ENCODE measurements at places on chromosomes 13 and 19.

- no peak for DNase-seq
Observed at GRCh38 chr19:39074205-39074692, 9.9 kb upstream of the ACP7 start.

DNA sequence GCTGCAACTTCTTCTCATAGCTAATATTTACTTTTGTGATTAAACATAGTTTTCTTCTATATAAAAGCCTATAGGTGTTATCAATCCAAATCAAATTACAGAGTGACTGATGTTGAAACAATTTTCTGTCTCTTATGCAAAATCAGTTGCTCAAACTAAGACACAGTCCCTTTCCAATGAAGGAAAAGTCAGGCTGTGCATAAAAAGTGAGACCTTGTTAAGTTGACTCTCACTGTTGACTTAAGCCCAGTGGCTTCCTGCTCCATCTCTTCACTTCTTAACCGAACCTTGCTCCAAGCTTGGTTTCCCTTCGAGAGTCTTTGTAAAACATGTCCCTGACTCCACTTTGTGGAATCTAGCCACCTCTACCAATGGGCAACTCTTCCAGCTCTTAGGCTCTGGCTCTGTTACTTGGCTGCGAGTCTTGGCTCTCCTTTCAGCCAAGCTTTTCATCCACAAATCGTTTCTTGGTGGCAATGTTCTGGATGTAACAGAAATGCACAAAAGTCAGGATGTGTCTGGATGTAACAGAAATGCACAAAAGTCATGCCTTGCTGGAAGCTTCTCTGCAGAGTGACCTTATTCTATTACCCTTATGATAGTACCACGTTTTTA, 118.9 kb downstream of the LIG4 start:
- DNase-seq = no peak

DNA sequence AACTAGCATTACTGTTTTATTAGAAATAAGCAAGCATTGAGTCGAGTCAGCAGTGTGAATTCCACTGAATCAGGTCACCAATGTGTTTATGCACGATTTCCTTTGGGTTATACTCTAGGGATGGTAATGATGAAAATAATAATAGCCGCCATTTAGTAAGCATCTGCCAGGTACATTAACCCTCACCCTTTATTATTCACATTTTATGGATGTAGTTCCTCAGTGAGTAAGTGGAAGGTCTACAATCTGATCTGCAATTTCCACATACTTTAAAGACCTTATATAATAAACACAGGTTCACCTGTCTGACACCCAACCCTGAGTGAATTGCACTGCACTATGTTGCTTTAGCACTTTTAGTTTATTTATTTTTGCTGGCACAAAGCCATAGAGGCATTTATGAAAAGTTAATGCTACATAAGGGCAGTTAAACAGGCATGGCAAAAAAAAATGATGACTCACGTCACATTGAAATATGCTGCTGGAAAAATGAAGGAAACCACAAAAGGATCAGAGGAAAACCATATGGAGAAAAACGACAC, 122.4 kb downstream of the TRPC4 start:
- no peak for DNase-seq

DNA sequence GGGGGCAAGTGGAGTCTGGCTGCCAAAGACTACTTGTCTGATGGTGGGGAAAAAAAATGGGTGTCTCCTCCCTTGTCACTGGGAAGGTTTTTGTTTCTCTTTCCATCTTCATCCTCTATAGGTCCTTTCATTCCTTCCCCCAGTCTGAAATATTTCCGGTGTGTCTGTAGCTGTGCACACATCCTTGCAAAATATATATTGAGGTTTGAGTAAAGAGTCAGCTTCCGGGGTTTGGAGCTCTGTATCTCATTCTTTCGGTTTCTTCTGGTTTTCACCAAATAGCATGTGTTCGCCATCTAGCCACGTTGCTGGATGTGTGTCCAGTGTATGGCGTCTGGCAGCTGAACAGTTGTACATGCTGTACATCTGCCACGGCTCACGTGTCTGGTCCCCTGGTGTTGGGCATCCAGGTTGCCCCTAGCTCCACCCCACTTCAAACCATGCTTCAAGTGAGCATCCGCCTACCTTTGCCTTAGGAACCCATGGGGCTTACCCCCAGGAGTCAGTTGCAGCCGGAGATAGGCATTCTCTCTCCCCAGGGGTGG, 142.2 kb downstream of the SIPA1L3 start:
- DNase-seq = peak; percentile 85

GRCh38 chr13:65744836-65745235, 1485.3 kb downstream of the PCDH9 start:
- no peak for DNase-seq

- no peak for DNase-seq
Observed at GRCh38 chr19:48292798-48293197, 22.9 kb downstream of the ZNF114 start.

DNA sequence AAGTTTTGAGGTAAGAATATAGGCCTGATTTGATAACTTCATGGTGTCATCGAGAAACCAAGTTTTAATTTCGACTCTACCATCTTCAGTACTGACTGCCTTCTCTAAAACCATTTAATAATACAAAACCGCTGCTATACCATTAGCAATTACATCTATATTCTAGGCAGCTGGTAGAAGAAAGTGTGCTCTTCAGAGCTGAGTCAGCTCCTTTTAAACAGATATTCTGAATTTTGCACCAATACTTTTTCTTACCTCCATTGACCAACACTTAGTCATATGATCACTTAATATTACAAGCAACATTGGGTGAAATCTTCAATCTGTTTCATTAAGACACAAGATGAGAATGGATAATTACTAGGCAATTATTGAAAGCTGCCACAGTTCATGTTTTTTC, 1667.8 kb downstream of the PCDH9 start:
- DNase-seq = no peak

DNA sequence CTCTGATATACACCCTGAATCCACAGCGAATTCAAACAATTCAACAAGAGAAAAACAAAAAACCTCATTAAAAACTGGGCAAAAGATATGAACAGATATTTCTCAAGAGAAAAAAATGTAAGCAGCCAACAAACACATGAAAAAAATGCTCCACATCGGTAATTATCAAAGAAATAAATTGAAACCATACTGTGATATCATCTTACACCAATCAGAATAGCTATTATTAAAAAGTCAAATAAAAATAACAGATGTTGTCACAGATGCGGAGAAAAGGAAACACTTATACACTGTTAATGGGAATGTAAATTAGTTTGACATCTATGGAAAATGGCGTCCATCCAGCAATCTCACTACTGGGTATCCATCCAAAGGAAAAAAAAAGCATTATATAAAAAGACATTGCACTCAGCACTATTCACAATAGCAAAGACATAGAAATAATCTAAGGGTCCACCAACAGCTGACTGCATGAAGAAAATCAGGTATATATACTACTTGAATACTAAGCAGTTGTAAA, 1495.0 kb upstream of the PCDH20 start:
- no peak for DNase-seq

- no peak for DNase-seq
Observed at GRCh38 chr13:29479716-29480492, 115.6 kb downstream of the SLC7A1 start.

GRCh38 chr13:98488736-98489135, 88.2 kb downstream of the STK24 start:
- peak; percentile 60 for DNase-seq

DNA sequence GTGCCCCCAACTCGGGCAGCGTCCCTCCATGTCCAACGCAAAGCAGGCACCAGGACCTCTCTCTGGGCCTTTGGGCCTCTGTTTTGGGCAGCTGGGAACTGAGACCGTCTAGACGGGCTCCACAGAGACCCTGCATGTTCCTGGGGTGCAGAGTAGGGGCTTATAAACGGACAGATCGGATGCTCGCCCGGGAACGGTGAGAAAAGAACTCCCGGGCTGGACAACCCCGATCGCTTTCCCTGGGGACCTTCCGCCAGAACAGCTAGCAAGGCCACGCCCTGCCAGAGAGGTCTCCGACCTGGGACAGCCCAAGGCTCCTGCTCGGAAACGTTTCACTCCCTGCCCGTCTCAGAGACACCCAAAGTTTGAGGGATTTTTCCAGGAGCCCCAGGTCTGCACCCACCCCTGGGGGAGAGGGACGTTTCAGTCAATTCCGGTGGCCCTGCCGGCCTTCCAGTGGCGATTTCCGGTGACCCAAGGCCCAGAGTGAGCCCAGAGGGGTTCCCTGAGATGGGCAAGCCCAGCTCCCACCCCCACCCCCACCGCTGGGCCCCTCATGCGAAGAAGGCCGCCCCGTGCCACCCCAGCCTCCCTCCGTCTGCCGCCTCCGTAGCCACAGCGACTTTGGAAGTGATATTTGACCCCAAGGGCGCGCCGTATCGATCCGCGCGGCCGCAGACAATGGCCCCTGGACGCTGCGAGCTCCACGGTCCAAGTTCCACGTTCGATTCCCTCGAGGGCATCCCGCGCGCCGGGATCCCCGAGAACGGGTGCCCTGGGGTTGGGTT, 1.7 kb downstream of the NR2F6 start:
- peak; percentile 20 for DNase-seq

- no peak for DNase-seq
Observed at GRCh38 chr13:63651394-63651793, 2235.7 kb upstream of the PCDH20 start.

DNA sequence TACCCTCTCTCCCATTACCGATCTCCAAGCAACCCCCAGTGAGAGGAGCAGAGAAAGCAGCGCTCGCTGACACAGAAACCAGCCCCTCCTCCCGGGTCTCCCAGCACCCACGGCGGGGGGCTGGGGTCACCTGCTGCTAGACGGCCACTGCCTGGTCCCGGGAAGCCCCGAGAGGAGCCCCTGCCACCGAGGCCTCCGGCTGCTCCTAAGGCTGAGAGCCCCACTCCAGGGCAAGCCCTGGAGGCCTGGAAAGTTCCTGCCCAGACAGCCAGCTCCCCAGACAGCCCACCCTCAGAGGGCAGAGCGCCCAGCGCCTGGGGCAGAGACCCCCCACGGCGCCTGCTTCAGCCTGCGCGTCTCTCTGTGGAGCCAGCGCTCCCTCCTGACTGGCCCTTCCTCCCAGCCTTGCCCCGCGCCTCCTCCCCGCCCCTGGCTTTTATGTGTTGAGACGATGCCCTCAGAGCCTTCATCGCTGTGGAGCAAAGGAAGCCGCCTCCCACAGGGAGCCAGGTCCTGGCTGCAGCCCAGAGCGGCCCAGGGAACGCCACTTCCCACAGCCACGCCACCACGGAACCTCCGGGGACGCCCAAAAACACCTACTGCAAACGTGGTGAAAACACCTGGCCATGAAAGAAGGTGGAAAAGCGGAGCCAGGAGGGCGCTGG, 51.1 kb downstream of the MLLT1 start:
- no peak for DNase-seq

- no peak for DNase-seq
Observed at GRCh38 chr19:11612816-11613511, 15.7 kb downstream of the ZNF627 start.

- DNase-seq = no peak
Observed at GRCh38 chr19:4183967-4184717, 1.7 kb downstream of the ANKRD24 start.

GRCh38 chr13:37149380-37149779, 43.9 kb upstream of the CSNK1A1L start:
- no peak for DNase-seq

DNA sequence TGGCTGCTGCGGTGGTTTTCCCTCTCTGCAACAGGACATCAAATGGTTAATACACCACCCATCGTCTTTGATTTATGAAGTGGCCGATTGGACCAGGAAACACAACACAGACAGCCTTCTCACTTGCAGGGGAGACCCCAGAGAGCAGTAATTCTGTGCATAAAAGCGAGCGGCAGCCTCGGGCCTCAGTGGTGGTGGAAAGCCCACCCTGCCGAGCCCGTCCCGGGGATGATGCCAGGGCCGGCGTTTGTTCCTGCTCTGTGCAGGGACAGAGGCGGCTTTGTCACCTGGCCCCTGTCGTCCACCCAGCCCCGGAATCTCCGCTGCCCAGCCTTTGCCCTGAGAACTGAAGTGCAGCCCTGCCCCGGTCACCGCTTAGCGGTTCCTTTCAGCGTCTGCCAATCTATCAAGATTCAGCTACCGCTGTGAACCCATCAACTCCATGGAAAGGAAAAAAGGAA, 184.4 kb downstream of the TSHZ3 start:
- no peak for DNase-seq

GRCh38 chr13:61765181-61765742, 349.6 kb upstream of the PCDH20 start:
- no peak for DNase-seq

DNA sequence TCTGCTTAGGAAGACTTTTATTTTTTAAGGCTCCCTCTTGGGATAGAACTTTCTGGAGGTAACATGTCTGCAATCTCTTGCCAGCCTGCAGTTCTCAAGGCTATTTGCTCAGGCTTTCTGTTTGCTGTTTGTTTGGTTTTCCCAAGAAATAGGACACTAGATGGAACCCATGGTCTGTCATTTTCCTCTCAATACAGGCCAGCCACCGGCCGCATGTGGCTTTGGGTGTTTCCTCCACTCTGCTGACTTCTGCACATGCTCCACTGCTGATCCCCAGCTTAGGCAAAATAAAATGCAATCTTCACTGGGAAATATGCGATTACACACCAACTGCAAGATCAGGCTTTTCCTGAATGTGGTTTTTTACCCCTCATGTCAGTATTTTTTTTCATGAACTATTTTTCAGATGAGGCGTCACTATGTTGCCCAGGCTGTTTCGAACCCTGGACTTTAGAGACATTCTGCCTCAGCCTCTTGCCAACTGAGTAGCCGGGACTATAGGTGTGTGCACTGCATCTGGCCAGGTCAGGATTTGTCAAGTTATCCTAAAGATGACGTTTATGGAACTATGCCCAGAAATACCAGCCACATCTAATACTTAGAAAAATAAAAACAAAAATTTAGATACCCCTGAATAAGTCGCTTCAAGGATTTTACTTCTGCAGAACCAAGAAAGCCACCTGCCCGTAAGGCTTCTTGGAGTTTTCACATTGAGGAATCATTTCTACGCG, 94.3 kb upstream of the PABPC3 start:
- DNase-seq = no peak

GRCh38 chr19:3108775-3109174, 14.6 kb downstream of the GNA11 start:
- DNase-seq = peak; percentile 82

- DNase-seq = no peak
Observed at GRCh38 chr13:105202354-105202753, 1333.1 kb downstream of the EFNB2 start.

GRCh38 chr13:98173431-98174152, 3.5 kb downstream of the RNF113B start:
- no peak for DNase-seq

DNA sequence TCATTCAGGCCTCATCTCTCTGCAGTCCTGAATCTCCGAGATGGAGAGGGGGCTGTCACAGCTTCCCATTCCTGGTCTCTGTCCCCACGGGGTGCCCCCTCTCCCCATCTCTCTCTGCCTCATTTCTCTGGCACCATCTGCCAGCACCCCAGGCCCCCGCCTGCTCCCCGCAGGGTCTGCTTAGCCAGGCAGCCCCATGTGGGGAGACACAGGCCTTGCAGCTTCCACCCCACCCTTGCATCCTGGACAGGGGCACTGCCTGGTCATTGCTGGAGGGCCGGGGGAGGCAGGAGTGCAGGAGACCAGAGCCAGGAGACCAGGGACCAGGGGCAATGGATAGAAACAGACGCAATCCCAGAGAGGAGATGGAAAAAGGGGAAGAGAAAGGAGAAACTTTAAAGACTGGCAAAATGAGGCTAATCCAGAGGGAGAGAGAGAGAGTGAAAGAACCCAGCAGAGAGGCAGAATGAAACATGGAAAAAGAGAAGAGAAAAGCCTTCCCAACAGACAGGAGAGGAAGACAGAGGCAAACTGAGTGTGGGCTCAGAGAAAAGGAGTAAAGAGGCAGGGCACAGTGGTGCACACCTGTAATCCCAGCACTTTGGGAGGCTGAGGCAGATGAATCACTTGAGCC, 8.8 kb upstream of the GIPR start:
- no peak for DNase-seq
